Kidney tubule cell (primary cell): ENCODE measurements at places on chromosomes 7 and 10.
A peak's percentile ranks its signal among the peaks of the same experiment; 100 is the strongest.

DNA sequence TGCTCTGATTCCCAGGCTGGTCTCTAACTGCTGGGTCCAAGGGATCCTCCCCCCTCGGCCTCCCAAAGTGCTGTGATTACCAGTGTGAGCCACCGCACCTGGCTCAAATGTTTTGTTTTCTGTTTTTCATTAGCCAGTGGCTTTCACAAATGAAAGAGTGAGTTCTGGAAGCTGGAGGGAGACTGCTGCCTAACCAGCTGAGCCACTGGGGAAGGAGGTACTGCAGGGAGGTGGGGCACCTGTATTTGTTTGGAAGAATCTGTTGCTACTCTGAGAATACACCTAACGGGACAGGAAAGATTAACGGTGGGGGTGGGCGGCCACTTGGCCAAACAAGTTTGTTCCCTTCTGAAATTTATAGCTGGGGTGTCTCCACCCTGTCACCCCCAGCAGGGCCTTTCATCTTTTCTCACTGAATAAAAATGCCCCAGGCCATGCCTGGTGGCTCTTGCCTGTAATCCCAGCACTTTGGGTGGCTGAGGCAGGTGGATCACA is 4.7 kb downstream of the STOX1 start:
- peak; percentile 27 for DNase-seq

GRCh38 chr10:1658658-1659057 is 78.7 kb downstream of the ADARB2 start:
- DNase-seq, result no peak

DNA sequence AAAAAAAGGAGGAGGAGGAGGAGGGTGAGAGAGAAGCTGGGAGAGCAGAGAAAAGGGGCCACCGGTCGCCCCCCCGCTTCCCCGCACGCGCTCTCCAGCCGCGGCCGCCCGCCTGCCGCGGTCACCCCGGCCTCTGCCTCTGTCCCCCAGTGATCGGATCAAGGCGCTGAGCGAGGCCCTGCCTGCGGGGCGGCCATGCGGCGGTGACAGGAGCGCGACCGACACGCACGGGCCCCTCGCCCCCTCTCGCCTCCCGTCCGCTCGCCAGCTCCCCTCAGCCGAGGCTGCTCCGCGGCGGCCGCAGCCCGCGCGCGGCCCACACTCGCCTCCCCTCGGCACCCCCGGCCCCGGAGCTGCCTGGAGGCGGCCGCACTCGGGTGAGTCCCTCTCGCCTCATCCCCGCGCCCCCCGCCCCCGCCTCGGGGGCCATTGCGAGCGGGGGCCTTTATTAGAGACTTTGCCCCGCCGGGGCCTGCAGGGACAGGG is at the start of gene GTF2I:
Gene GTF2I (plus strand): TSS at position 27 of the 486 bp plus-strand sequence. CDS start 31,411 bp downstream, outside the sequence.
- no peak for DNase-seq

DNA sequence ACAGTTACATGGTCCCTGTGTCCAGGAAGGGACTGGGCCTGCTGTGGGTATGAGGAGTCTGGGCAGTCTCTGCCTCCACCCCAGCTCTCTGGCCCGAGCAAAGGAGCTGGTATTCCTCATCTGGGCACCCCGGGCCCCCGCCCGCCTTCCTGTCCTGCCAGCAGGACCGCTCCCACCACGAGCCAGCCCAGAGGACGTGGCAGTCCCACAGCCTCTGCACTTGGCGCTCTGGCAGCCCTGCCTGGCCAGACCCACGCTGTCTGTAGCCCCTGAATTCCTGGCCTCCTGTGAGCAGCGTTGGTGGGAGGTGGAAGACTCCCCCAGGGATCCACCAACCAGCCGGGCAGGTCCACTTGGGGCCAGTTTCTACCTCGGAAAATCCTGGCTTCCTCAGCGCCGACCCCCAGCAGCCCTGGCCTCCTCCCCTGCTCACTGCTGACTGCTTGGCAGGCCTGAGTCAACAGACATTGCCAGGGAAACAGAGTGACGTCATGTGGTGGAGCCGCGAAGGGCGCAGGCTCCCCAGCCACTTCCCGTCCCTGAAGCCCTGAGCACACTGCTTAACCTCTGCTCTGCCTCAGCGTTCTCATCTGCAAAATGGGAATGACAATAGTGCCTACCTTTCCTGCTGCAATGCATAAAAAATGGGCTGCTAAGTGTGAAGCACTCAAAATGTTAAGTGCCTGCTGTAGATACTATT is 21.6 kb upstream of the LIMK1 start:
- peak; percentile 96 for DNase-seq

DNA sequence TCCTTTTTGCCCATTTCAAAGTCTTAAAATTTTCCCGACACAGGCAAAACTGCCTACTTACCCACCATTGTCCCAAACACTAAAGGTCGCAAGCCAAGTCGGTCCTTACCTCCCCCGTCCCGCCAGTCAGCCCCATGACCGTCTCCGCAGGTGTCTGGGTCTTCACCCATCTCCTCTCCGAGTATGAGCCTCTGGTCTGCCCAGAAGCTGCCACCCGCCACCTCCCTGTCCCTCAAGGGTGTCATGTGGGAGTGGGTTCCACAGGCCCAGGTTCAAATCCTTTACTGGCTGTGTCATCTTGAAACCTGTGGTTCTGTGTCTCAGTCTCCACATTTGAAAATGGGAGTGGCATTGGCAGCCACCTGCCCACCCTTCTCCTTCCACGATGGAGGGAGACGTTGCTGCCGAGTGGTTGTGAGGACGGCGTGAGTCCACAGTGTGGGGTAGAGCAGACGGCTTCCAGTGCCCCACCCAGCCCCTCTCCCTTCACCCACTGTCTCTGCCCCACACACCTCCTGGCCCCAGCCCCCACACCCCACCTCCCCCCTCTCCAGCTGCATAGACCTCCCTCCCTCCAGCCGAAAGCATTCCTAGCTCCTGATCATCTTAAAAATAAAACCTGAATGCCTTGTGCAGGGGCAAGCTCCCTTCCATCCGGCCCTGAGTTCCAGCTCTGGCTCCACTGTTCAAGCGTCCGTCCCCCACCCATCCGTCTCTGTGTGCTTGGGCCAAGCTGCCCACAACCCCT is 35.3 kb downstream of the FOXL3 start:
- no peak for DNase-seq

- DNase-seq, result no peak
Measured at GRCh38 chr7:68488341-68489060, 1109.8 kb upstream of the AUTS2 start.

GRCh38 chr10:92208736-92209135 is 82.1 kb downstream of the CPEB3 start:
- DNase-seq, result peak; percentile 71

DNA sequence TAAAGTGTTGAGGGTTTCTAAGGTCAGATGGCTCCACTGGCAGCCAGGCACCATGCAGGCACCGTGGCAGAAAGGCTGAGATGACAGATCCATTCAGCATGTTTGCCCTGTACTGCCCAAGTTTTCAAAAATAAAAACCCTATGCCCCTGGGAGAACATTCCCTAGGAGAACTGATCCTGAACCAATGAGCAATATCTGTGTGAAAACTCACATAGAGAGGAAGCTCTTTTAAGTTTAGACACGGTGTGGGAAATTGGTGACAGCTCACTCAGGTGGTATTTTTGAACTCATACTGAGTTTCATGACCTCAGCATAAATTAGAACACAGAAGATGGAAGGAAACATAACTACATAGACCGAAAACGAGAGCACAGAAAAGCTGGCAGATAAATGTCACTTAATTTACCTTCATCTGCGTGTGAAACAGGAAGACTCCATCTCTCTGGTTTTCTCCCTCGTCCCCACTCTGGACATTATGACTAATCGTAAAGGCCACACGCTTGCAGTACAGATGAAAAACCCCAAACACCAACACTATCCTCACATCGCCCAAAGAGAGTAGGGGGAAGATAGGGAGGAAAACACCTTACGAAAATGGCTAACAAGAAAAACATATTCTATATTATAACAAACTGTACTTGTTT is 127.8 kb downstream of the ICA1 start:
- DNase-seq, result peak; percentile 99

GRCh38 chr7:40828686-40829600 is 694.1 kb downstream of the SUGCT start:
- no peak for DNase-seq

- DNase-seq, result no peak
Measured at GRCh38 chr10:119497243-119497642, 45.3 kb downstream of the RGS10 start.
